ENCODE measurements at places on chromosomes 7 and 10.

DNA sequence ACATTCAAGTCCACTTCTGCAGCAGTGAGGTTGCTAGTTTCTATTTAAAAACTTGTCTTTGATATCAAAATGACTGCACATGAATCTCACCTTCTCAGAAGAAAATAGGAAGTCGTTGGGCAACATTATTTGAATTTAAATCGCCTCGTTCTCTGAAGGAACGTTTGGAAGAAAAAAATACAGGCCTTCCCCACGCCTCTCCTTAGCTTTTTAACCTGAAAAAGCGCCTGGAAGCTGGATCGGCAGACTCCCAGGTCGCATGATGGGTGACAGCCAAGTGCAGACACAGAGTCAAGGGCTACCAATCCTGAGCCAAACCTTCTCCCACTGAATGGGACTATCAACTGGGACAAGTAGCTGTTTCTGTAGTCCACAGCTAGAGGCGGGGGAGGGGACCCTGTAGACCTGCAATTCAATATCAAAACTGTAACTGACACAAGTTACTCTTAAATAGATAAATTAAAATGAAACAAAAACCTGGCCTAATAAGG is 2.2 kb downstream of the FAM53B start:
- DNase-seq, result no peak

DNA sequence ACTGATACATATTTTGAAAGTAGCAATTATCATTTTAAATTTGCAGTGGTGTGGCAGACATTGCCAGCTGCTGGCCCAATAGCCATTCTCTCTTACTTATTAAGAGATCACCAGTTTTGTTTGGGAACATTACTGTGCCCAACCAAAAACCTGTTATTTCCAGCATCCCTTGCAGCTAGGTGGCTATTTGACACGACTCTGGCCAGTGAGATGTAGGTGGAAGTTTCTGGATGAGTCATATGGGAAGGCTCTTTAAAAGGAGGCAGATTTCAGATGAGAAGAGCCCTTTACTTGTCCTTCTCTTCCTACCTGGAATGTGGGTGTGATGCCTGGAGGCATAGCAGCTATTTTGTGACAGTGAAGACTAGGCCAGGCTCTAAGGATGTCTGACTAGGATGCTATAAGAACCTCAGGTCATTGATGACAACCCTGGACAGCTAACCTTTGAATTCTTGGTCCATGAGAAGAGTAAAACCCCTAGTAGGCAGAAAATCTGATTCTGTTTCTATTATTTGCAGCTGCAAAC is 77.9 kb downstream of the CARD11 start:
- DNase-seq, result no peak

- DNase-seq, result no peak
These were observed 31.5 kb upstream of the PRF1 start for GRCh38 chr10:70634011-70634410.

DNA sequence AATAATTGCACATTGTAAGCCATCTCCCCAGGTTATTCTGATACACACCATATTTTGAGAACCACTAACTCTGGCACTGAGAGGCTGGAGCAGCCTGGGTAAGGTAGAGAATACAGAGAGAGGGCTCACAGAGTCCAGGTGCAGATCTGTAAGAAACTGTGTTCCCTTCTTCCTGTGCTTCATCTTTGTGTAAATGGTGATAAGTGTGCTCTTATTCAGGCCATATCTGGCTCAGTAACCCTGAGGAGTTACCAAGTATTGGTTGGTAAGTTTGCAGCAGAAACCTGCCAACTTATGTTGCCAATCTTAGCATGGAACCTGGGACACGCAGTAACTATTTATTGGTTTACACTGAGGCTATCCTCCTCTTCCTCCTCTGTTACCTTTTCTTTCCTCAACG is 16.2 kb upstream of the ICA1 start:
- no peak for DNase-seq

DNA sequence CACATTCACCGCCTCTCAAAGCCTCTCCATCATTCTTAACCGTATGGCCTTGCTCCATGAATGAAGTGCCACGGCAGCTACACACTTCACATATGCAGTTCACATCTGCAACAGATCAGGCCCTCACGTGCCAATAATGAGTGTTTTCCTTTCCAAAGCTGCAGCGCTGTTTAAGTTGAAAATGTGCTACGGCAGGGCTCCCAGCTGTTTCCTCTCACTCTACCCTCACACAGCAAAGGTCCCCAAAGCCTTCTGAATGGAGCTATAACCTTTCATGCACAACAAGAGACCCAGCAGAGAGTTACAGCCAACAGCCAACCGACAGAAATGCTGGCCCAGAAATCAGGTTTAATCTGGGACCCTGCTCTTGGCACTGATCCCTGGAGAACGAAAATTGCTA is 236.1 kb downstream of the ELMO1 start:
- no peak for DNase-seq

DNA sequence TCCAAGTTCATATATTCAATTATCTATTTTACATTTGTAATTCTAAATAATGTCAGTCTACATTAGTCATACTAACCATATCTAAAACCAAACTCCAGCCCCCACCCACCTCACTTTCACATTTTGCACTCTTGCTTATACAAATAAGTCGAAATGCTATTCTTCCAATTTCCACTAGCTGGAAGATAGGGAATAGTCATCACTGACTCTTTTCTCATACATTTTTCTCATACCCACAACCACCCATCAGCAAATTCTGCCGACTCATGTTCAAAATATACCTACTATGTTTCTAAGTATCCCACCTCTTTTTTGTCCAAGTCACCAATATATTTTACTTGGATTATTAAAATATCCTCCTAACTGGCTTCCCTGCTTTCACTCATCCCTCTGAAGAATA is 93.2 kb upstream of the DGKB start:
- DNase-seq, result no peak

- no peak for DNase-seq
These were observed 116.4 kb downstream of the PFKFB3 start for GRCh38 chr10:6319119-6319518.

DNA sequence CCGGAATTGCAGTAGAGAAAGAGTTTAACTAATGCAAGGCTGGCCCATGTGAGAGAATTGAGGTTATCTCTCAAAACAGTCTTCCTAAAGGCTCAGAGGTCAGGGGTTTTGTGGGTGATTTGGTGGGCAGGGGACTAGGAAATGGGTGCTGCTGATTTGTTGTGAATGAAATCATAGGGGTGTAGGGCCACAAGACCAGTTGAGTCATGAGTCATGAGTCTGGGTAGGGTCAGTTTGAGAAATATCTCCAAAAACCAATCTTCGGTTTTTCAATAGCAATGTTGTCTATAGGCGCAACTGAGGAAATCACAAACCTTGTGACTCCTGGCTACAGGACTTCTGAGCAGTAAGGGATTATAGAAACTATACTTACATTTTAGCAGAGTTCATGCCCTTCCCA is 460.0 kb upstream of the NRP1 start:
- peak; percentile 29 for DNase-seq

DNA sequence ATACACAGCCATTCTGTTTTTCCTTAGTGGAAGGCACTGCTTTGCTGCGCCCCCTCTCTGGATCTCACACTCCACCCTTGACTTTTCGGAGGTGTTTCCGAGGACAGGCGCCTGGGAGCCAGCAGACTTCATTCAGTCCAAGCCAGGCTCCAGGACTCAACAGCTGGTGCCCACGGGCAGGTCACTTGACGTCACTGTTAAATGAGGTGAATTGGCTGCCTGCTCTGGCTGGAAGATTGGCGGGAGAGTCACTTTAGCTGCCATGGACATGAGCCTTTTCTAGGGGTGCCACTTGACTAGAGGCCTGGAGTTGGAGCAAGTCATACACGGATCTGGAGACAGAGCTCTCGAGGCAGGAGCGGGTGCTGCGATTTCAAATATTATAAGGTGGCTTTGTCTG is 3.2 kb downstream of the HTRA1 start:
- no peak for DNase-seq

GRCh38 chr7:115654384-115655214 is 376.0 kb downstream of the TFEC start:
- no peak for DNase-seq

DNA sequence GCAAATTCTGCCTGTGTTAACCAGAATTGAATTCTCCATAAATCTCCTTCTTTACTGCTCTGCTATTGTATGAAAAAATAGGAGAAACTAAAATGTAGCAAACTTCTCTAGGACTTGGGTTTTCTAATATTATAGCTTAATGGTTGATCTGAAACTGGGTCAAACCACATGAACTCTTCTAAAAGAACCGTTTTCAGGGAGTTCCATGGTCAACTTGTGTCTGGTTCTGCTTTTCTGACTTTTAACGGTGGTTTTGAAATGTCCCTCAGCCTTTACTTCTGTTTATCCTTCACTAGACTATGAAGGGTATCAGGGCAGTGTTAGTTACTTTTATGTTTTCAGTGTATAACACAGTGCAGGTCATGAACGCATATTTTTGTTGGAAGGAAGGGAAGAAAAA is 242.2 kb downstream of the TSPAN12 start:
- no peak for DNase-seq

- DNase-seq, result no peak
These were observed 2.9 kb downstream of the NPM3 start for GRCh38 chr10:101780187-101780817.

DNA sequence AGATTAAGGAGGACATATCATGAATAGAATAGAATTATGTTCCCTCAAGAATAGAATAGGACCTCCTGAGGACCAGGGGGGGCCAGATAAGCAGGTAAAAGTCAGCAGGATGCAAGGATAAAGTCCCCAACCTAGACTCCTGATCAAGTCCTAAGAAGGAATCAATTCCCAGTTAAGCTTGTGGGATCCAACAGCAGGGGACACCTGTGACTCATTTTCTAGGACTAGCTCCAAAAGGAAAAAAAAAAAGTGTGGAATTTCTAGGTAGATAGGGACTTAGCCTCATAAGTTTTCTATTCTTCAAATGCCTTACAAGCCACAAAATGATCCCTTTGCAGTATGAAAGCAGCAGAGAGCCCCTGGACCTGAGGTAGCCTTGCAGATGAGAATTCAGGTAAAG is 336.2 kb downstream of the WDR11 start:
- DNase-seq, result no peak

DNA sequence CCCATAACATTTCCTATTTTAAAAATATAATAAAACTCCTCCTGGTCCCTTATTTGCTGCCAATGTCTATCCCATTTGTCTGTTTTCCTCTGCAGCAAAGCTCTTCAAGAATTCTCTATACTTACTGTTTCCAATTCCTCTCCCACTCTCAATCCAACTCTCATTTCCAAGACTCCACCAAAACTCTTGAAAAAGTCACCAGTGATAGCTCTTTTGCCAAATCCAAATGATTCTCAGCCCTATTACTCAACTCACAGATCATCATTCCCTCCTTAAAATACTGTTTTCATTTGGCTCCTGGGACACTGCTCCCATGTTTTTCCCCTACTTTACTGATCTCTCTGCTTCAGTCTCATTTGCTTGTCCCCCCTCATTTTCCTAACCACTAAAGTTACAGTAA is 139.4 kb downstream of the HIBADH start:
- DNase-seq, result no peak

- no peak for DNase-seq
These were observed 123.2 kb downstream of the NRP1 start for GRCh38 chr10:33211106-33211878.

- DNase-seq, result no peak
These were observed 159.3 kb downstream of the TNS3 start for GRCh38 chr7:47422611-47423010.

DNA sequence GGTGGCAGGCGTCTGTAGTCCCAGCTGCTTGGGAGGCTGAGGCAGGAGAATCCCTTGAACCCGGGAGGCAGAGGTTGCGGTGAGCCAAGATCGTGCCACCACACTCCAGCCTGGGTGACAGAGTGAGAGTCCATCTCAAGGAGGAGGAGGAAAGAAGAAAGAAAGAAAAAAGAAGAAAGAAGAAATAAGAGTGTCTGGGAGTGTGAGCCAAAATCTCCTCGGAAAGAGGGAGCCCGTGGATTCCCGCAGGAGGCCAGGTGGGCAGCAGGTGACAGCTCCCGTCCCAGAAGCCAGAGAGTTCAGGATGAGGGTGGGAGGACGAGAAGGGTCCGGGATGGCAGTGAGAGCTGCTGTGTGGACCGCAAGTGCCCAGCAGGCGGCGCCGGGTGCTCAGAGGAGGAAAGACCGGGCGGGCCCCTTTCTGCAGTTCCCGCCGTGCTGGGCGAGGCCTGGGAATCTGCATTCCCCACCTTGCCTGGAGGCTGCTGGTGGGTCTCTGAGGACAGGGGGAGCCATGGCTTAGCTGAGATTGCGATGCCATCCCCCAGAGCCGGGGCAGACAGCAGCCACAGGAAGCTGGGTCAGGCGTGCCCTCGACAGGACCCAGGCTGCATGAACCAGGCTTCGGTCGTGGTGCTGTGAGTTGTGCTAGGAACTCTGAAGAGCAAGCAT is 17.1 kb upstream of the AMZ1 start:
- DNase-seq, result peak; percentile 76

- DNase-seq, result no peak
These were observed 34.0 kb downstream of the MYO1G start for GRCh38 chr7:44944821-44945220.

- no peak for DNase-seq
These were observed 217.1 kb upstream of the AOAH start for GRCh38 chr7:36941359-36941758.

DNA sequence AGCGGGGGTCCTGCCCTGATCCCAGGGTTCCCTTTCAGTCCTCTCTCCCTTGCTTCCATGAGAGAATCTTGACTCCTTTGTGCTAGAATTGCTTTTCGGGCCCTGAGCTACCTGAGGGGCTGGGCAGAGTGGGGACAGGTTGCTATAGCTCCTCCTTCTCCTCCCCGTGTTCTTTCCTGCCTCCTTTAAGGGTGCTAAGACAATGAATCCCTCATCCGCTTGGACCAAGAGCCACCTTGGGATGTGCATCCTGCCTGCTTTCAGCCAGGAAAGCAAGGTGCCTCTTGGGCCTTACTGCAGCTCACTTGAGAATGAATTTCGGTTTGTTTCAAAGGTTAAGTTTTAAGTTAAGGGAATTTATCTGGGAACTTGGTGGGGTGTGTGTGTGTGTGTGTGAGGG is 53.6 kb downstream of the ADRA2A start:
- DNase-seq, result no peak

- peak; percentile 38 for DNase-seq
These were observed 9.1 kb upstream of the PRKAR2B start for GRCh38 chr7:107035446-107035845.

DNA sequence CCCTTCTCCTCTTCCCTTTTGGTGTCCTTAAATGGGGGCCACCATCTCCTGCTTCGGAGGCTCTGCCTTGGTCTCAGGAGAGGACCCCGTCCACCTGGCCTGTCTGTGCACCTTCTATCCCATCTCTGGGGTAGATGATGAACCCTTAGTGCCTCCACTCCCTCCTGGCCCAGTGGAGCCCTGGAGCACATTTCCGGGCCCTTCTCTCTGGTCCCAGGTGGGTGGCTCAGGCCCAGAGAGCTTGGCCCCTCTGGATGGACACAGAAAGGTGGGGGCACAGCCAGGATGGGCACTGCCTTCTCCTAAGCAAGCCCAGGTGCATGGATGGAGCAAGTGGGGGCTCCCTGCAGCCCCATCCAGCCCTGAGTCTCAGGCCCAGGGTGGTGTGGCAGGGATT is 121.4 kb upstream of the RET start:
- DNase-seq, result no peak

- DNase-seq, result no peak
These were observed 297.1 kb upstream of the LRGUK start for GRCh38 chr7:133830081-133830480.
